GDM1 (cell line): ENCODE measurements at places on chromosomes 1 and 21.

DNA sequence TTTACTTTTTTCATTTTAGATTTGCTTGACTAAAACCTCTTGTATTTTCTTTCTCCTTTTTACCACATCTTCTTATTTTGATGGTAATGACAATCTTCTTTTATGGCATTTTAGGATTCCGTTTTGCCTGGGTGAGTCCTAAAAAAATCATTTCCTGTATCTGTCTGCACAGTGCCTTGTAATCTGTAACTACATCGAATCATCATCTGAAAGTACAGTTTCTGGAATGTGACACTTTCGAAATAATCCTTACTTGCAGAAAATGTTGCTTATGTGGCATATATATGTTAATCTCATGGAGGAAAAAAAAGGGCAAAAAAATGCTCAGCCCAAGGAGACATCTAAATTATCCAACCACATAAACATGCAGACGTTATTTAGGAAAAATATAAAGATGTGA lies 29.0 kb downstream of the GREM2 start:
- no peak for DNase-seq

GRCh38 chr1:55144886-55145285 lies 70.3 kb downstream of the USP24 start:
- no peak for DNase-seq

- peak; percentile 22 for DNase-seq
Measured at GRCh38 chr1:229254910-229255541, 15.9 kb upstream of the RAB4A start.

- DNase-seq = no peak
Measured at GRCh38 chr1:160416369-160416768, 16.0 kb downstream of the VANGL2 start.

DNA sequence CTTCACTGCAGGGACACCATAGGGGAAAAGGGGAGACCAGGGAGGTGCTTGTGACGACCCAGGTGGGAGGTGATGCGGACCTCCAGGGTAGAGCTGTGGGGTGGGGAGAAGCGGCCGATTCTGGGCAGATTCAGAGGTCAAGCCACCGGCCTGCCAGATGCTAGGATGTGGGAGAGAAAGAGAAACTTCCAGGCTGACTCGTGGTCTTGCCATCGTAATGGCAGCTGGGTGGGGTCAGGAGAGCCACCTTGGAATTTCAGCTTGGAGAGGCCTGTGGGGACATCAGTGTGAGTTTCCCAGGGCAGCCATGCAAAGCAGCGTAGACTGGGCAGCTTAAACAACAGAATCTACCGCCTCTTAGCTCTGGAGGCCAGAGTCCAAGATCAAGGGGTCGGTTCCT lies 258.0 kb upstream of the VAMP3 start:
- no peak for DNase-seq
